AG08395 (cell line): ENCODE measurements at places on chromosomes 3 and 15.
A peak's percentile ranks its signal among the peaks of the same experiment; 100 is the strongest.

- DNase-seq = peak; percentile 27
Observed at GRCh38 chr3:74613521-74614106, 845 bp downstream of the CNTN3 start.

- DNase-seq = no peak
Observed at GRCh38 chr3:148730676-148731075, 33.0 kb downstream of the AGTR1 start.

DNA sequence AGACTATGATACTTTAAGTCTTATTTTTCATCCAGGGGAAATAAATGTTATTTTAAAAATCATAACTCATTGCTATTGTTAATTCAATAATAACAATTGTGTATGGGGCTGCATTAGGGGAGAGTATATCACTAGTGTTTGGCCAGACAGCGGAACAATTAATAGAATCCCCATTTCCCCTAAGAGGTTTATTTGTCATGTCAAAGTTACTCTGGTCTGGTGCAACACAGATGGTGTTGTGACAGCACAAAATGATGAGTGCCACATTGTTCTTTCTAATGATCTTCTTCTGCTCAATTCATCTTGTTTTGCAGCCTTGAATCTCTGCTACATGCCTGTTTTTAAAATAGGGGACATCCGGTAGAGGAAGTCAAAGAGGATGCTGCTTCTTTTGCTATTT lies 351.6 kb downstream of the NSUN3 start:
- no peak for DNase-seq

- DNase-seq = no peak
Observed at GRCh38 chr3:195207731-195208130, 63.2 kb downstream of the XXYLT1 start.

DNA sequence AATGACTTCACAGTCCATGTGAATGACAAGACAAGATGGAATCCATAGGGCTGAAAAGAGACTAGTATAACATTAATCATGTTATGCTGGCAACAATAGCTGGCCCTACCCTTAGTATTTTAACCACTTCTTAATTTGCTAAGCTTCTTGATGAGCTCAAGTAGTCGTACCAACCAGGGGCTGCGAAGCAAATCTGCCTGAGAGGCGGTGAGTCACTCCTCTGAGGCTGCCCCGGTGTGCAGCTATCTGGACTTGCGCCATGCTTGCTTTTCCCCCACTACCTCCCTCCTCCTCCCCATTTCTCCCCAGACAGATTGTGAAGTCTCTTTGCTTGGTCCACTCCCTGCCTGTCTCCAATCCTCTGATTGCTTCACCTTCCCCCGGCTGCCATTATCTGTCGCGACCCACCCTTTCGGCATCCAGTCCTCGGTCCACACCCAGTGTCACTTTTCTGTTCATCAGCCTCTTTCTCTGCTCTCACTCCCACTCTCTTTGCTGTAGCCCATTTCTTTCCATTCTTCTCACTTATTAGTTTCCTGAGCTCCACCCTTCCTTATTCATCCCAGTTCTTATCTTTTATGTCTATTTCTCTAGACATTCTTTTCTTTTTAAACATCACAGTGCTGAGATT lies 42.7 kb downstream of the DUT start:
- DNase-seq = peak; percentile 72

- no peak for DNase-seq
Observed at GRCh38 chr3:126131881-126132750, 48.2 kb upstream of the SLC41A3 start.

- DNase-seq = no peak
Observed at GRCh38 chr15:46872981-46873330, 844.3 kb upstream of the SEMA6D start.

- no peak for DNase-seq
Observed at GRCh38 chr3:5002174-5002870, 23.1 kb downstream of the BHLHE40 start.

DNA sequence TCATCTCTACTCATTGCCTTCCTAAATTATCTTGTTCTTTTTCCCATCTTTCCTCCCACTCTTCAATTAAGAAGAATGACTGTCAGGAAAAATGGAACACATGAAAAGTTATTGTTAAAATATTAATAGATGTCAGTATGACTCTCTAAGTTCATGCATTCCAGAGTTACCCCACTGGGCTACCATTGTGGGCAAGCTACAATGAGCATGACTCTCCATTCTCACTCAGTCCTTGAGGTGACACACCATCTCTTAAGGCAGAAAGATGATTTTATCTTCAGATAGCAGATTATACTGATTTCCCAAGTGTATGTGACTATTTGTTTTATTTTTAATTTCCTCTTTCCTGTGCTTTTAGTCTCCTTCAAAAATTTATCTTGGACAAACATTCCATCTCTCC lies 144.3 kb downstream of the ALCAM start:
- DNase-seq = no peak

DNA sequence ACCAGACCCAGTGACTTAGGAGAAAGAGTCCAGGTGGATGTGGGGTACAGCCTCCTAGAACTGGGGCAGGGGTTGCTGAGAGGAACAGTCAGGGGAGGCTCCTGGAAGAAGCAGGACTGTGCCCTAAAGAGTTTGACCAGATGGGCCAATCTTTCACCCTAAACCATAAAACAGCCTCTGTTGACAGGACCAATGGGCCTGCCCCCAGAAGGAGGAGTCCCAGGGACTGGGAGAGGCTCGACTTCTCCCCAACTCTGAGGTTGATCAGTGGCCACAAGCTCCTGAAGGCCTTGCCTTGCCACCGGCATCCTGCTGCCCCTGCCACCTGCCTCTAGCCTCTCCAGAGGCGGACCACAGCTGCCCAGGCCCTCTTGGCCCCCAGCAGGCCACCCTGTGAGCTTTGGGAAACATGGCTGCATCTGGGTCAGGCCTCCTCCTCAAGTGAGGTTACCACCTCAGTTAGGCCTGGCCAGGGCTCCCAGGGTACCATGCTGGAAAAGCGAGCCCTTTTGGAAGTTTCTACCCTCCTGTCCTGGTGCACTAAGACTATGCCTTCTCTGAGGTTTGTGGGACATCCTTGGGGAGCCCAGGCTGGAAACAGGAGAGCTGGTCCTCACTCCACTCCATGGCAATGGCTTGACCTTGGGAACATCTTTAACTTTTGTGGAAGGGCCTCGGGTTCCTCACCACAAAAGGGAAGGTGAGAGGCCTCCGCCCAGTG lies 2.8 kb downstream of the VIPR1 start:
- no peak for DNase-seq

- DNase-seq = no peak
Observed at GRCh38 chr3:187456250-187456649, 88.1 kb downstream of the RTP4 start.

- peak; percentile 54 for DNase-seq
Observed at GRCh38 chr3:112101916-112102315, 15.7 kb downstream of the C3orf52 start.

GRCh38 chr3:141454054-141454453 lies 32.8 kb upstream of the RASA2 start:
- DNase-seq = no peak

DNA sequence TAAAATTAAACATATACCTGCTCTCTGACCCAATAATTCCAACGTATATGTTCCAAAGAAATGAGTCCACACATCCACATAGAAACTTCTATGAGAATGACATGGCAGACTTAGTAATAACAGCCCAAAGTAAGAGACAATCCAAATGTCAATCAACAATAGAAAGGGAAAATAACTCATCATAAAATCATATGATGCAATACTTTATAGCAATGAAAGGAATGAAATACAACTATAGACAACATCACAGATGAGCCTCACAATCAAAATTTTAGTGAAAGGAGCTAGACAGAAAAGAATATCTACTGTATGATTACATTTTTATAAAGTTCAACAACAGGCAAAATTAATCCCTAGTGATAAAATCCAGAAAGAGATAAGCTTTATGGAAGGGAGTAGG lies 23.6 kb upstream of the KCNH8 start:
- DNase-seq = no peak

DNA sequence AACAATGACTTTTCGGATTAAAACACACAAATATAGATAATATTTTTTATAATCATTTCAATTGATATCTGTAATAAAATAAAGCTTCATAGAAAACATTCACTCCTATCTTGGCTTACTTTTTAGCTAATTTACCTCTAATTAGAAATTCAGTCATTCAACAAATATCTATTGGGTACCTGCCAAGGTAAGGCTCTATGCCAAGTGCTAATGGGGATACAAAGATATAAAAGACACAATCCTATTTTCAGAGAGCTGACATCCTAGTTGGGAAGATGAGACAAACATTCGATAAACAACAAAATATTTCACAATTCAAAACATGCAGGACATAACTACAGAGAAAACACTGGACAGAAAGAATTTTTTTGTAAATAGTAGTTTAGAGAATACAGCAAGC lies 63.3 kb downstream of the ULK4 start:
- no peak for DNase-seq

GRCh38 chr3:182606905-182607504 lies 186.3 kb upstream of the ATP11B start:
- no peak for DNase-seq

- no peak for DNase-seq
Observed at GRCh38 chr15:61199681-61200080, 29.4 kb downstream of the RORA start.

DNA sequence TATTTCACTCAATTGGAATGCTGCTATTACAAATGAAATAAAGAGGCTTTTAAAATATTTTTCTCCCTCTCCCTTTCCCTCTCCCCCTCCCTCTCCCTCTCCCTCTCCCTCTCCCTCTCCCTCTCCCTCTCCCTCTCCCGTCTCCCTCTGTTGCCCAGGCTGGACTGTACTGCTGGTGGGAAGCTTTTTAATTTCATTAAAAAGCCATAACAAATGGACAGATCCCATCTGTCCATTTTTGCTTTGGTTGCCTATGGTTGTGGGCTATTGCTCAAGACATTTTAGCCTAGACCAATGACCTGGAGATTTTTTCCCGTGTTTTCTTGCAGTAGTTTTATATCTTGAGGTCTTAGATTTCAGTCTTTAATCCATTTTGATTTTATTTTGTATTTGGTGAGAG lies 107.2 kb upstream of the LRRC3B start:
- DNase-seq = no peak

GRCh38 chr15:67240235-67241131 lies 14.0 kb downstream of the AAGAB start:
- DNase-seq = no peak

DNA sequence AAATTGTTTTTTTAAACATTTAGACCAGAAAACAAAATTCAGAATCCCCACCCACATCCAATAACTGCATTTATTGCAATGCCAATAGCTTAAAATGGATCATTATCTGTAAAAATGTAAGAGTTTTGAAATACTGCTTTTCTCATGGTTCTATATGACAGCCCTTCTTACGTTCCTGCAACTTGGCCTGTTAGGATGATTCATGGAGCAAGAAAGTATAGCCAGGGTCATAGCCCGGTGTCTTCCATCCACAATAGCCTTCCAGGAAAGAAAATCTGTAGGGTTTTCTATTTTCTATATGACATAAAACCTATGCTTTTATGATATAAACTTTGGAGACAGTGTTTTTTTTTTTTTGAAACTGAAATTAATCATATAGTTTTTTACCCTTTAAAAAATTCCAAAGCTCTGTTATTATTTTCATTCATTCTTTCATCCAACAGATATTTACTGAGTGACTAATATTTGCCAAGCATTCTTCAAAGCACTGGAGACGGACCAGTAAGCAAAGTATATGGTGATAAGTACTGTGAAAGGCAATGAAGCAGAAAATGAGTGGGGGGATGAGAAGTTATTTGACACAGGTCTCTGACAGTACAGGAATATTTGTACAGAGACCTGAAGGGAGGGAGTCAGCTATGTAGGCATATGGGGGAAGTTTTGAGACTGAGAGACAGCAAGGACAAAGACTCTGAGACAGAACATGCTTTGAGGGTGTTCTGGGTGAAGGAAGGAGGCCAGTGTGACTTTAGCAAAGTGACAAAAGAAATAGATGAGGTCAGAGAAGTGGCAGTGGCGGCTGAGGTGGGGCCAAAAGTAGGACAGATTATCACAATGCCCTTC lies 29.0 kb upstream of the SLC2A2 start:
- DNase-seq = peak; percentile 9

GRCh38 chr3:98796334-98796733 lies 33.2 kb downstream of the ST3GAL6 start:
- no peak for DNase-seq

DNA sequence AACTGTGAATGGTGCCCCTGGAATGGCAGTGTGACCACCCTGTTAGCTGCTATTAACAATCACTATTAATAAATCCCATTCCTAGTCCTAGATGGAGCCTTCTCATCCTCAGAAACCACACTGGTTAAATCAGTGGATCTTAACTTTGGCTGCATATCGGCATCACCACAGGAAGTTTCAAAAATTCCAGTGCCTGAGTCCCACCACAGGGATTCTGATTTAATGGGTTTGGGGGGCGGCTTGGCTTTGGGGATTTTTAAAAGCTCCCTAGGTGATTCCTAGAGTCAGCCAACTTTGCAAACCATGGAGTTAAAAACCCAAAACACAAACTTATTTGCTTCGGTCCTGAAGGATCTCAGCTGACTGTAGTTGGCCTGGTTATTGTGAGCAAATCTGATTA lies 3.1 kb downstream of the FAM107A start:
- no peak for DNase-seq

DNA sequence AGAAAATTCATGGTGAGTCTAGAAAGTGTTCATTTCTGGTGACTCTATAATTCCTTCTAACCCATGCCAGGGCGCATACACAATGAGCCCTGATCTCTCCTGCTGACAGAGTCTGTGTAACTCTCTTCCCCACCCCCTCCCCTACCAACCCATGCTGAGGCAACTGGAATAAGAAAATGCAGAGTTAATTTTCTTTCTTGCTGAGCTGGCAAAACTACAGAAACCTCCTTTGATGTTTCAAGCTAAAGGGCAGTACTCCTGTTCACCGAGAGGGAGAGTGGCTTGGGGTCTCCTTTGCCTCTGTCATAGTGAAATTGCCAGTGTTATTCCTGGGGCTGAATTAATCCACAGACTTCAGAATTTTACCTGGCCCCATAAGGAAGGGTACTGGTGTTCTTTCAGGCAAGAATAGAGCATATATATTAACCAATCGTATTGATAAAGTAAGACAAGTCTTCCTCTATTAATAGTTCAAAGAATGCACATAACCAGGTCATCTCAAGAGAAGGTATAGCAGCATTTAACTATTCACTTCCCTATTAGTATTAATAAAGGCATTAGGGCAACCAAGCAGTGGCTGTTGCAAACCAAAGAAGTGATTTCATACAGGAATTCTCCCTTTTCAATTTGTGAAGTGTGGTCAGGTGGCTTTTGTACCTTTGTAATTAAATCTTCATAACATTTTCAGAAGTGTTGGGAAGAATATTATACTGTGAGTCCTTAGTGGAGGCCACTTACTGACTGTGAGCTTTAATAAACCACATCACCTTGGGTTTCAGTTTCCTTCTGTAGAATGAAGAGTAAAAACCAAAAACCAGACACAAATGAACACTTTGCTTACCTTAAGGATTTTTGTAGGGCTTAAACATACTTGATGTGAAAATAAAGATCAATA lies 4.1 kb downstream of the GAP43 start:
- DNase-seq = no peak

DNA sequence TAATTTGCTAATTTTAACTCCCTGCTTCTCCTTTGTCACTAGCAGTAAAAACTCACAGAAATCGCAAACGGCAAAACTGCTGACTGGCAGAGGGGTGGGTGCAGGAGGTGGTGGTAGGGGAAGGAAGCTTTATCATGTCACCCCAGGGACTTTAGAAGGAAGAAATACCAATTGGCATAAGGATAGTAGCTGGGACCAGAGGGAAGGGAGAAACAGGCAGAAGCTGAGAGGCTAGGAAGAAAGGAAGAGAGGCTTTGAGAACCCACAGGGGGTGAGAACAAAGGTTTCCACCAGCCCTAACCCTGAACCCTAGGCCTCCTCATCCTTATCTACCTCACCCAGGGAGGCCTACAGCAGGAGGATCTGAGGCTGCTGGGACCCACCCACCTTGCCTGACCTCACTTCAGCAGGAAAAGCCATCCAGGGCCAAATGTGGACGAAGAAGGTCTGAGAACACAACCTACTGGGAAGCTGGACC lies 10.7 kb downstream of the ITGB5 start:
- DNase-seq = no peak
